ENCODE measurements at places on chromosomes 11 and 22. TPM values are rescaled to one million over a fixed set of nuclear protein-coding genes. Genes with fewer than 3 reads are reported as not detected.

GGTLC2 gene
- total RNA-seq: not detected

OR10A2 gene
- not detected for total RNA-seq

LRRC74B gene
- total RNA-seq: not detected

BARX2 gene
- total RNA-seq: not detected

TUBA8 gene
- 0.72 TPM for total RNA-seq

NFAM1 gene
- 1.6 TPM for total RNA-seq

OR51B4 gene
- not detected for total RNA-seq

Data from WTC11 (cell line).